ENCODE measurements at places on chromosomes 2 and 18.

DNA sequence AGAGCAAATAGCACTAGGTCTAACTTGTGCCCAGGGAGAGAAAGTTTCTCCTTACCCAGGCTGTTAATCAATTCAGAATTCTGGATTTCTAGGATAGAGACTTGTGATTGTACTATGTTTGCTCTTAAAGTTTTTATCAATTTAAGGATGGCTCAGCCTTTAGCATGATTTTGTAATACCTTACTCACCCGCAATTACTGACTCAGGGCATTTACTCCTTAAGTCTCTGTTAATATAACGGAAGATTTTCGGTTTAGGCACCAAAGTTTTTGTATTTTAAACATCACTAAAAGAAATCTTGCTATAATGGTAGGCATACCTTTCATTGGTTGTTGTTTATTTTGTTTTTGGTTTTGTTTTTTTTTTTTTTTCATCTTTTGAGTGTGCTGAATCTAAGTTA lies 358.2 kb downstream of the RBM43 start:
- DNase-seq, result no peak

DNA sequence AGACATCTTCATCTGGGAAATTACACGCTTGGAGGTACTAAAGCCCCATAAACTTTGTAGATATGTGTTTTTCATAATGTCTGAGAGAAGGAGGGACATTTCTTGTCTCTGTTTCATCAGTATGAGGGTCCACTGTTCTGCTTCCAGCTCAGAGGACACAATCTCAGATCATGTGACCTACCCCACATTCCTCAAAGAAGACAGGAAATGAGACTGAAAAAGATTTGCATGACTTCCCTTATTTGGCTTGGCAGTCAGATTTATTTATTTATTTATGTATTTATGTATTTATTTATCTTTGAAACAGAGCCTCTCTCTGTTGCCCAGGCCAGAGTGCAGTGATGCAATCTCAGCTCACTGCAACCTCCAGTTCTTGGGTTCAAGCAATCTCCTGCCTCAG lies 463.7 kb upstream of the RGPD4 start:
- DNase-seq, result no peak

DNA sequence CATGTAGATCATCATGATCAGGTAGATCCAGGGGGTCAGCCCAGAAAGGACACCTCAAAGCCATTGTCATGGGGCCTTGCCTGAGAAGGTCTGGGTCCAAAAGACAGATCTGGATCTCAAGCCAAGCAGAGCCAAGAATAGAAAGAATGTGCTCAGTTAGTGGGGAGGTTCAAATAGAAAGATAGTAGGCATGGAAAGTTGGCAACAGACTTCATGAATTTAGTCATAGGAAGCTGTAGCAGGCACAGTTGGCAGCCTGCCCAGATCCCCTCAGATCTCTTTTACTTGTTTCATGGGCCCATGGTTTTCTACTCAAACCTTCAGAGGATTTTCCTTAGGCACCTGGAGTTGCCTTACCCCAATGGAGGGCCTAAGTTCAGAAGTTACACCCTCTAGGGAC lies 767.0 kb downstream of the SLC4A3 start:
- peak; percentile 1 for DNase-seq

DNA sequence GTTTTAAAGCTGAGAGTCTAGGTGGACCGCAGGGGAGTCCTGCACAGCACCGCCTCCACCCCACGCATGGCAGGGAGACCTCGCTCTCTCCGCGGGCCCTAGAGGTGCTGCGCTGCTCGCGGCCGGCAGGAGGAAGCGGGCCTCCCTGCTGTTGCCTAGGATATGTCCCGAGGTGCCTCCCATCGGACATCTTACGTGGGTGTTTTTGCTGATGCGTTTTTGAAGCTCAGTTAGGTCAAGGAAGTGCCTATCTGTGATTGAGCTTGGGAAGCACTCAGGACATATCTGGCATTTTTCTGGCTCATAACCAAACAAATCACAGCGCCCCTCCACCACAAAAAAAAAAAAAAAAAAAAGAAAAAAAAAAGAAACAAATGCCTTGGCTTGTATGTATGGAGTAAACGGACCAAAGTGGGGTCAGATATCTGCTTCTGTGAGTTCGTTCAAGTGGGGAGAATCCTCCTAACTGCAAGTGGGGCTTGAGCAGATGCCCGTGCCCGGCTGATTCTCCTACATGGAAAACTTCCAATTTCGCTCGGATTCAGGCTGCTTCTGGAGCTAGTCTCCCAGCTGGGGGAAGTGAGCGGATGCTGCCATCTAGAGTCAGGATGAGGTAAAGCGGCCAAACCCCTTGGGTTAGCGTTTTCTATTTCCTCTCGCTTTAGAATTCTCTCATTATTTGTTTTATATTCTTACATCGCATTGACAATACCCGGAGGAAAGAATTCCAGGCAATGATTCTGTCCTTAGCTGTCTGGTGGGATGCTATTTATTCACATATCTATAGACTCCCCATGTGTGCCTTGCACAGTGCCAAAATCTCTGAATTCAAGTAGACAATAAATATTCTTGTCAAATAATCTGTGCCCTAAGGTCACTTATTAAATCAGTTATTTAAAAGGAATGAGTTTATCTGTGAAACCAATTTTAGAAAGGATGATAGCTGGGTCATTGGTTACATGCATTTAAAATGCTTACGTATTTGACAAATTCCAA lies 95.3 kb downstream of the CD8B2 start:
- DNase-seq, result peak; percentile 59

GRCh38 chr2:23801396-23801795 lies 125.5 kb downstream of the ATAD2B start:
- DNase-seq, result no peak

DNA sequence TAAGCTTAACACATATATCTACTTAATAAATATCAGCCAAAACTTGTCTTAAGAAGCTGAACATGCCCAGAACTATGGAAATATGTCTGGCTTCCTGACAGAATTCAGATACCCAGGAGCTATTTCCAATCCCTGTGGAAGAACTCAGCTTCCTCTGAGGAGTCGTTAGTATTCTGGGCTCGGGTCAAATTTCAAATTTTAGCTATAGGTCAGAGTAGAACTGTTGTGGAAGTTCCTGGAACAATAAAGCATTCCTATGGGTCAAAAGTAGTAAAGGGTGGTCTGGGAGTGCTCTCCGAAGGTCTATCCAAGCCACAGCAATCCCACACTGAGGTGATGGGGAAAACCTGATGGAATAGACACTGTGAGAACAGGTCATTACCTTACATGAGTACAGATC lies 342.7 kb upstream of the CHST9 start:
- DNase-seq, result no peak

DNA sequence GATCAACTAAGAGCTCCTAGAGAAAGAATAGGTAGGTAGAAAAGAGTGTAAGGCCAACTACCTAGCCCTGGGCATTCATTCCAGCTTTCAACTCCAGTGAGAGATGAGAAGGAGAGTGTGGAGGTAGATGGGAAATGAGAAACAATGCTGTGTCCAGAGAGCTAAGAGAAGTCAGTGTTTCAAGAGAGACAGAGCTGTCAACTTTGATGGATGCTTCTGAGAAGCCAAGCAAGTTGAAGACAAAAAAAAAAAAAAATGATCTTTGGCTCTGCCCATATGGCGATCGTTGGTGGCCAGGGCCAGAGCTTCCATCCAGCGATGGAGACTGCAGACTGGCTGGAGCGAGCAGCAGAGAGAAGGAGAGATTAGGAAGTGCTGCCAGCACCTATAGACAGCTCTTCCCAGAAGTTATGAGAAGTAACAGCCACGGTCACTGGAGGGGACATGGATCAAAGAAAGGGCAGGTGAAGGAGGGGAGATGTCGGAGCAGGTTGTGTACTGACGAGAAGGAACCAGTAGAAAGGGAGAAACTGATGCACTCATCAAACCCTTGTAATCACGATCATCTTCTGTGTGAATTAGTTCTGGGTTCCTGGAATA lies 112.4 kb upstream of the PPP1CB start:
- no peak for DNase-seq

- DNase-seq, result no peak
Measured at GRCh38 chr18:44497757-44498490, 182.8 kb upstream of the SETBP1 start.

GRCh38 chr2:1421731-1422130 lies 8.5 kb downstream of the TPO start:
- no peak for DNase-seq

GRCh38 chr2:77538031-77538430 lies 15.9 kb upstream of the LRRTM4 start:
- DNase-seq, result no peak

DNA sequence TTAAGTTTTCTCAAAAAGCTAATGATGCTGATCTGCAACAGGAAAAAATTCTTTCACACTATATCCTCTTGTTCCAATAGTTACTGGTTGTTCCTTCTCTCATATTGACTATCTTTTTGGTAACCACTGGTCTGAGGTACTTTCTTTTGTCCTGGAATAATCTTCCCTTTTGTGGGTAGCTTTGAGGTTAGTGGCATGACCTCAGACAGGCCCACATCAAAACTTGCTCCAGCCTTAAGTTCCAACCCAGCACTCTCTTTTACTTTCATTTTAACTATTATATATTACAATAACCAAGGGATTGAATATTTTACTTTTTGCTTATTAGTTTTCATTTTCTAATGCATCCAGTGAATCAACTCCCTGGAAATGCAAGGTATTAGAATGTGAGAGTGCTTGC lies 9.5 kb downstream of the REG1A start:
- DNase-seq, result no peak

- no peak for DNase-seq
Measured at GRCh38 chr2:101473911-101474701, 806 bp downstream of the RFX8 start.

DNA sequence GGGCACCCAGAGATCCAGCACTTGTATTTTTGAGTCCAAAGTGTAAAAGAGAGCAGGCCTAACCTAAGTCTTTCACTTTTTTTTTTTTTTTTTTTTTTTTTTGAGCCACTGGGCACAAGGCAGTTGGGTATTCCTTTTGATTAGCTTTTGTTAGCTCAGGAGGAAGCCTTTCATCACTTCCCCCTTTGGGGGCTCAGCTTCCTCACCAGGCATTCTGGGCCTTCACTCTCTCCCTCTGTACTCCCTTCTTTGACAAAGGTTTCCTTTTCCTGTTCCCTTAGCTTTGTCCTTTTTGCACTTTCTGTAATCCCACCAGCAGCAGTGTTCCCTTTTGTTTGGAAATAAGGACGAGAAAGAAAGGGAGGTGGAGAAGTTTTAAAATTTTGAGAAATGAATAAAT lies 88.2 kb downstream of the PKP4 start:
- DNase-seq, result no peak

- DNase-seq, result no peak
Measured at GRCh38 chr18:22286585-22286984, 117.2 kb downstream of the GATA6 start.

DNA sequence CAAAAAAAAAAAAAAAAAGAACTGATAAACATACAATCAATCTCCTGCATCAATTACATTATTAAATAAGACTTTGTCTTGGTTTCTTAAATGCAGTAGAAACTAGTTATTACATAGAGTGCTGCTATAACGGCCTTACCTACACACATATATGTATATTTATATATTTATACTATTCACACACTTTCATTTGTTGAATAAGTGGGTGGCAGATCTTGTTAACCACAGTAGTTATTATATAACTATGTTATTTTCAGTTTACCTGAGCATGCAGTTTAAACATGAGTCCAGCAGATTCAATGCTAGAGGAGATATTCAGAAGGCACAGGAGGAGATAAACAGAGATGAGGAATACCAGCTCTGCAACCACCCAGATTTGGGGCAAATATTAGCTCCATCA lies 81.5 kb upstream of the CD226 start:
- no peak for DNase-seq

- no peak for DNase-seq
Measured at GRCh38 chr2:230893841-230894781, 29.4 kb downstream of the ITM2C start.

GRCh38 chr18:11944252-11944651 lies 36.1 kb upstream of the MPPE1 start:
- no peak for DNase-seq

DNA sequence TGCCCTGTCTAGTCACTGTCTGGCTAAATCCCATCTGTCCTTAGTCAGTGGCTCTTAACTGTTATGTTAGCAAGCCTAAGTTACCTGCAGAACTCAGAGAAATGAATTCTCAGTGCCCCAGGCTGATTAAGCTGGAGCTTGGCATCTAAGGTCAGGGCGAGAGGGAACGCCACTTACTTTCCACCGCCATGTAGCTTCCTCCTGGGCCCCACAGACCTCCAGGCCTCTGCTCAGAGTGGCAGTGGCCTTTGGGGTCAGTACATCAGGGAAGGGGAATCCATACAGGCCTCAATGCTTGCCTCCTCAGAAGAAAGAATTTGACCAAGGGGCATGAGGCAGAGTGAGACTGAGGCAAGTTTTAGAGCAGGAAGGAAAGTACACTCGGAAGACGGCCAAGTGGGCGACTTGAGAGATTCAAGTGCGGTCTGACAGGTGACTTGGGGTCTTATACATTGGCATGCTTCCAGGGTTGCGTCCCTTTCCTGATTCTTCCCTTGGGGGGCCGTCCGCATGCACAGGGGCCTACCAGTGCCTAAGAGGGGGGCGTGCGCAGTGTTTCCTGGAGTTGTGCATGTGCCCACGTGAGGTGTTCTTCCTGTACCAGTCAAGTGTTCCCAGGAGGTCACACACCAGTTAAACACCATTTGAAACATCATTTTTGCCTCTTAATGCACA lies 64.1 kb downstream of the EMILIN2 start:
- no peak for DNase-seq

GRCh38 chr2:72898585-72898906 lies 11.3 kb downstream of the SPR start:
- no peak for DNase-seq

GRCh38 chr2:7419814-7420311 lies 502.7 kb downstream of the RNF144A start:
- no peak for DNase-seq

DNA sequence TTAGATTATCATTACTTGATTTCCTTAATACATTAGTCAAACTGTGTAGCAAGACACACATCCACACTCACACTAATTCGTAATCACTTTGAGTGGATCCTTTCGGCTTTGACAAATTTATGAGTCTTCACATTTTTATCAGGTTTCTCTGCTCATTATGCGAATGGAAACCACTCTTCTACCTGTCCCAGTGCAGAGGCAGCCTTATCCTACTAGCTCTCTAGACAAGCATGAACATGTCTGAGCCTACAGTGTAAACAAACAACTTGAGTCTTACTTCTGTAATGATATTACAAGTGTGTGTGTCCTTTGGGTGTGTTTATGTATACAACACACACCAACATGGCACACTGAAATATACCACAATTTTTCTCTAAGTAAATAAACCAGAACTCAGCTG lies 361.9 kb upstream of the CHST9 start:
- DNase-seq, result no peak

GRCh38 chr2:56053679-56054078 lies 130.1 kb upstream of the EFEMP1 start:
- DNase-seq, result no peak

- no peak for DNase-seq
Measured at GRCh38 chr2:171044416-171044815, 115.4 kb downstream of the GORASP2 start.

- no peak for DNase-seq
Measured at GRCh38 chr2:9697909-9698308, 67.1 kb upstream of the YWHAQ start.

DNA sequence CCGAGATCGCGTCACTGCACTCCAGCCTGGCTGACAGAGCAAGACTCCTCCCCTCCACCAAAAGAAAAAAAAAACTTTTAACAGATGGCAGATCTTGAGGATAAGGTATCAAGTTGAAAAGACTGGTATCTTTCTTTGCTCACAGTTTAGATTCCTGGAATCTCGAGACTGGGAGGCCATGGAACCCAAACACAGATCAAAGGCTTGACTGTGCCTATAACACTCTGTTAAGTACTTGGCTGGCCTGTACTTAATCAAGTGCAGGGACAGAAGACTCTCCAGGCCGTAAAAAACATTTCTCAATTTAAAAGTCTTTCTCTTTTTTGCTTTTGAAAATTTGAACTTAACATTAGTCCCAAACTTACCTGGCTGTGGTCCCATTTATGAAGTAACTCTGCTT lies 107.1 kb upstream of the ZNF516 start:
- no peak for DNase-seq
